ENCODE measurements at places on chromosomes 2 and 18.
A peak's percentile ranks its signal among the peaks of the same experiment; 100 is the strongest.

DNA sequence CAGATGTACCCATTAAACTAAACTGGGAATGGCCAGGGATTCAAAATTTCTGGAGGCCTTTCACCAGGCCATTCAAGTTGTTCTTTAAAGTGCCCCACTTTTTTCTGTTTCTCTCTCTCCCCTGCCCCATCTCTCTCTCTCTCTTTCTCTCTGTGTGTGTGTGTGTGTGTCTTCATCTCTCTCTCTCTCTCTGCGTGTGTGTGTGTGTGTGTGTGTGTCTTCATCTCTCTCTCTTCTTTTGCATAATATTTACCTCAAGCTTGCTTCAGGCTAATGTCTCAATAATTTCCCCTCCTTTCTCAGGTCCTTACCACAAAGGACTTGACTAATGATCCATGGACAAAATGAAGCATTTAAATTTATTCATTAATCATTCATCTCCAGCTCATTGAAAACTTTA is 164.2 kb upstream of the KLHL14 start:
- no peak for DNase-seq

DNA sequence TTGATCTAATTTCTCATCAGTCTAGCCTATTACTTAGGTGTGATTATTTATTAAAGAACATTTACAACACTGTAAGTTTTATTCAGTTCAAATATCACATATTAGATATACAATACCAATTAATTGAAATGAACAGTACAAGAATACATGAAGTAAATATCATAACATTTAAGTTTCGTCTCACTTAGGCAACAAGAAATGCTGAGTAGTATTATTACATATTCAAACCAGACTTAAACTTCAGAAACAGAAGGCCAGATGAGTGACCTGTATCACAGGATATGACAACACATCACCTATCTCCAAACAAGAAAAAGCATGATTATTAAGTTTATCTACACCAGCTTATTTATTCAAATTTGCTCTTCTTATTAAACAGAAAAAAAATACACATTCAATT is 48.9 kb downstream of the LONRF2 start:
- DNase-seq: no peak

DNA sequence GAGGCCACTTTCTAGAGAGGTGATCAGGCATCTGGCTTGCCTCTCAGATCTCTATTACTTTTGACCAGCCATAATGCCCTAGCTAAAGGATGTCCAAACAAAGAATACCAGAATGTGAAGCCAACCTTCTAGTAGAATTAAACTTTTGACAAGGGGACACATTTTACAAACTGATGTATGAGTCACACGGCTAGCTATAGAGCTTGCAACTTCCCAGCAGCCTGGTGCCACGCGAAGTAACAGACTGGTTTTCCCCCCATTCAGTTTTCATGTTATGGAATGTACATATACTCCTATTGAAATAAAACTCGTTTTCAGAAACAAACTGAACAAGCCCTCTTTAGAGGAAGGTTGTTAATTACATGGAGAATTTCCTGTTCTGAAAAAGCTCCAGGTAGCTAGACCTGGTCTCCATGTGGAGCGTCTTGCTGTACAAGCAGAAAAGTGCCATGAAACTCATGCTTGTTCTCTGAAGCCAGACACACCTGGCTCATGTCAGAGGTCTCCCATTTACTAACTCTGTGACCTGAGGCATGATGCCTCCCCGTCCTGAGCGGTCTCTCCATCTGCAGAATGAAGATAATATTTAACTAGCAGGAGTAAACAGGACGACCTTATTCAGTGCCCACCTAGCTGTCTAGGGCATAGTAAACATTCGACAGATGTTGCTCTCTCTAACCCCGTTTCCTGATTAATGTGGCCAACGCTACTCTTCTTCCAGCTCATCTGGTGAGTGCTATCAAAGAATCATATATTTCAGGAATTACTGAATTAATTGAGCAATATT is 81.5 kb upstream of the MAP3K20 start:
- DNase-seq: no peak

DNA sequence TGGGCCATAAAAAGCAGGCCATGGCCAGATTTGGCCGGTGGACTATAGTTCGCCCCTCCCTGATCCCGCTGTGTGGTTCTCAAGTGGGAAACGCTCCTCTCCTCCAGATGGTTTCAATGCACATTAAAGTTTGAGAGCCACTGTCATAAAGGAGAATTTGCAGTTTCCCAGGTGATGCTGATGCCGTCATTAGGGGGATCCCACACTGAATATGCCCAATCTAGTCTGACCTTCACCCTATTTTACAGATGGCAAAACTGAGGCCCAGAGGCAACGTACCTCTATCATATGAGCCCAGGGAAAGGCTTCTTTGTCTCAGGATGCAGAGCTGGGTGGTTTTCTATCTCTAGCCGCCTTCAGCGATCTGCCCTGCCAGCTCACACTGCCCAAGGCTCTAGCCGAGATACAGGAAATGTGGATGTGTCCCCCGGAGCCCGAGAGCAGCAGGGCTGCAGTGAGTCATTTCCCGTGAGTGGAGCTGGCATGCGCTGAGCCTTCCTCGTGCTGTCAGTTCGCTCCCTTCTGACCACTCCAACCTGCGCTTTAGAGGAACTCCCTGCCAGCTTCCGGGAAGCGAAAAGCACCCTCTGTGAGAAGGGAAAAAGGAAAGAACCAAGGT is 116.2 kb downstream of the SMAD7 start:
- DNase-seq: peak; percentile 73

DNA sequence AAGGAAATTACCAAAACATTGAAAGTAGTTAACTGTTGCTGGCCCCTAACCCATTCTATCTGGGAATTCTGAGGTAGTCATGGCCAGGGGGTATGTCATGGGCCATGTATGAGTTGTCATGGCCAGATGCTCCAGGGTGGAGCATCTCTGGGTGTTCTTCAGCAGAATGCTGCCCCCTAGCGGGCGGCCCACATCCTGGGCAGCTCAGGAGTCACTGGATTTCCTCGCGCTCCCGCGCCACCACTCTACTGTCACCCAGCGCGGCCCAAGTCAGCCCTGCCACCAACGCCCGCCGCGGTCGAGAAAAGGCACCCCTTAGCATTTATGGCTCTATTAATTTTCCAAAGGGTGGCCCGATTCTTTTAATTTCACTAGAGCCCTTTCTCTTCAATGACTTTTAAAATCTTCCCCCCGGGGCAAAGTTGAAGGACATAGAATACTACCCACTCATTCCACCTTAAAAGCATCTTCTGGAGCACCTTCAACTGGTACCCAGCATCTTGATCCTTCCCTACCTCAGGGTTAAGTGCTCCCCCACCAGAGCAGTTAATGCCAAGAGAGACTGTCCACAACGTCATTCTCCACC is 41.6 kb downstream of the PKDCC start:
- peak; percentile 61 for DNase-seq

- DNase-seq: no peak
These were observed 33.8 kb upstream of the NFATC1 start for GRCh38 chr18:79361766-79362522.

DNA sequence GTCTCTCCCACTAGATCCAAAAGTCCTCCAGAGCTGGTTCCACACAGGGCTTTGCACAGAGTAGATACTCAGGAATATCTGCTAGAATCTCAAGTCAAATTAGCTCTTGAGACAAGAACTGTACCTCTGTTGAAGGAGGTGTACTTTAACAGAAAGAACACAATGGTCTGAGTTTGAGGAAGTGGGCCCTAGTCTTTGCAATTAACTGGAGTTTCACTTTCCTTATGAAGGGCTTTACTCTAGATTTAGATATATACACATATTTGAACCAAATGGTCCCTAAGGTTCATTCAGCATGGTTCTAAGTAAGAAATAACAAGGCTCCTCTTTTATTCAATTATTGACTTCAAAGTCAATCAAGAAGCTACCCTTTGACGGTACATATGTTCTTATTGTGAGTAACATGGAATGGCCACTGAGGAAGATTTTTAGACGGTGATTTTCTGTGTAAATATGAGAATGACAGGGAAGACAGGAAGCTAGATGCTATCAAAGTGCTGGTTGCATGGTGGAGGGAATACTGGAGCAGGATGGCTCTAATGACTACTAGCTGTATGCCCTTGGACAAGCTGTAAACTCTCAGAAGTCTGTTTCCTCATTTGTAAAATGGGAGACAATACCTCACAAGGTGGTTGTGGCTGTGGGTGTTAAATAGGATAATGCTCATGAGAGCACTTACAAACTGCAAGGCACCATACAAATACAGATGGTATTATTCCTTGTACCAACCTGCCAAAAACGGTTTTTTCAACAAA is 73.5 kb upstream of the SERTAD2 start:
- no peak for DNase-seq

DNA sequence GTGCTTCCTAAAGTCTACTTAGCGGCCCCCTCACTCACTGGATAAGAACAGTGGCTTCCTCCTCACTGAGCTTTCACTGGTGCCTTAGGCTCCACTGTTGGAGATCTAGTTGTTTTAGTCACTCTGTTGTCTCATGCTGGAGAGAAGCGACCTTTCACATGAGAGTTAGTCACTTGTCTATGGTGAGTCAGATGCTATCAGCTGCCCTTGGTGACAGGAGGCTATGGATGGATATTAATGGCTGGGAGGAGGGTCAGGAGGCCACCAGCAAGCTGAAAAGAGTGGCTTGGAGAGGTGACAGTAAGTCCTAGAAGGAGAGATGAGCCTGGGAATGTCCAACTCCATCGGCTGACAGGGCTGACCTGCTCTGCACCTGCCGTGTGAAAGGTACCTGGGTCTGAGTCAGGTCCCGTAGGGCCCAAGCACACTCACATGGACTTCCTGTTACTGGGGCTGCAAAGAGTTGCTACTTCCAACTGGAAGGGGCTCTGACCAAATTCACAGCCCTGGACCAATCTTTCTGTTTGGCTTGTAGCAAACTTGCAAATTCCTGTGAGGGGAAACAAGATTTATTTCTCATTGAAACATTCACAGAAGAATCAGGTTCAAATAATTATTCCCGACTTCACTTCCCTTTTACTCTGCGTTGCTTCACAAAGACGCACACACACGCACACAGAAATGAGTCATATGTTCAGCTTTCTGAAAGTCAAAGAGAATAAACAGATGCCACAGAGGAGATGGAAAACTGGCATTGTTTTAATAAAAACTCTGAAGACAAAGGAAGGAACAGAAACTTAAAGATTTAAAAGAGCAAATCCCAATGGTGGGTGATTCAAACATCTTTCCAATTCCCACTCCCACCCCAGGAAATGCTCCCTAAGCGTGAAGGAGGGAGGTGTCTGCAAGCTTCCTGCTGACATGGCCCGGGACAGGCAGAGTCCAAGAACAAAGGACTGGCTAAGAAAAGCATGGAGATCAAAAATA is 203.5 kb upstream of the TWIST2 start:
- no peak for DNase-seq

DNA sequence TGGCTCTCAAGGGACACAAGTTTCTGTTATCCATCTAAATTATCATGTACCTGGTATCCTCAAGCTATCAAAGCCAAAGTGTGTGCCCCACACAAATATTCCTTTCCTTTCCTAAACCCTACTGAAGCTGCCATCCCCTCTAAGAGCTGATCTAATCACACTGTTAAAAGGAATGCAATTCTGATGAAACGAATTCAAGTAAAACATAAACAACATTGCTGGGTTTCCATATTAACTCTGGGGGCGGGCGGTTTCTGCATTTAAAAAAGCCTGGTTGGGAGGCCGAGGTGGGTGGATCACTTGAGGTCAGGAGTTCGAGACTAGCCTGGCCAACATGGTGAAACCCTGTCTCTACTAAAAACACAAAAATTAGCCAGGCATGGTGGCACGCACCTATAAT is 41.9 kb upstream of the PCBP1 start:
- no peak for DNase-seq

DNA sequence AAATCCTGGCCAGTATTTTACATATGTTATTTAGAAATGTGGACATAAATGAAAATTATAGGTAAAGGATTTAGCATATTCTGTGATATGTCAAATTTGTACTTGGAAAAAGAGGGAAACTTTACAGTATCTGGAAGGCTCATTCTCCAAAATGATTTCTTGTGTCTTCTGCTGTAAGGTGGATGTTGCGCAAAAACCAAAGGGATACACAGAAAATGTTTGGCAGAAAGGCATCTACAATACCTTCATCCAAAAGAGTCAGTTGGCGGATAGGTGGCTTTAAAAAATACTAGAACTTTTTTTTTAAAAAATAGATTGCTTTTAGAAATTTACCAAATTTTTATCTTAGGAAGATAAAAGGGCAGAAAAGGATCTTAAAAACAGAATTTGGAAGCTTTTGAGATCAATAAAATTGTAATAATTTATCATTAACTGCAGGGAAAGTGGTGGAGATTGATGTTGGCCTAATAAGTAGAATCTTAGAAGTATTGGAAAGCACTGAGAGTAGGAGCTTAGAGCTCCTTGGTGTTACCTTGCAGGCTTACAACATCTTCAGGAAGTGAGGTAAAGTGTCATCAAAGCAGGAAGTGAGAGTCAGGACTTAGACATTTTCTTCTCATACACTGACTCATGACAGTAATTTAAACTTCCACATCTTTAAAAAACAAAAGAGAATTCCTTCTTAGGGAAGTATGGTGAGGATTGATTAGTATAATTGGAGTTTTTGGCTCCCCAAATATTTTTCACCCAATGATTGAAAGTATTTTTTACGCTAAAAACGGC is 2.1 kb downstream of the NABP1 start:
- DNase-seq: no peak

DNA sequence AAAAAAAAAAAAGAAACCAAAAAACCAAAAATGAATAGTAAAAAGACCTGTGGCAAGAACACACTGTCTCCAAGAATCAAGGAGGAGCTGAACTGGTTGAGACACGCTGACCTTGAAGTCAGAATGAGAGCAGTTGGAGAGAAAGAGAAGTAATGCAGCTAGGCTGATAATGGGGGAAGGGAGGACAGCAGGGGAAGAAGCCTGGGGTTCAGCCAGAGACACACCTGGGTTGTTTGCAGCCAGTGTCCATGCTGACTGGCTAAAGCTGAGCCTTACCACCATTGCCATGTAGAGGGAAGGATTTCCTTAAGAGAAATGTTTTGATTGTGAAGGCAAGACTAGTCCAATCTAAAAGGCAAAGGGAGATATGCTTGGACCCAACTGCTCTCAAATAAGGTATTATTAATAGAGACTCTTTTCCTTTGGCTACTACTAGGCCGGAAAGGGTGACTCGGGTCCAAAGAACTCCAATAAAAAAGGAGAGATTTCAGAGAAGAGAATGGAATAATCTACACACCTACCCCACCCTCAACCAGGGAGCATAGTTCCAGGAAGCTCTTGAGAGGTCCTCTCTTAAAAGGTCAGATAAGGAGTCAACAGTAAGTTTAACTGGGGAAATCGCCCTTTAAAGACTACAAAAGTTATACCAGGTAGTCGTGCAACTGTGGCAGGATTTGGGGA is 25.2 kb upstream of the REL start:
- no peak for DNase-seq
